ENCODE measurements at places on chromosomes 4 and X. TPM values are rescaled to one million over a fixed set of nuclear protein-coding genes. Genes with fewer than 3 reads are reported as not detected.

Gene FMR1NB
- total RNA-seq: not detected

Gene GNRHR
- not detected for total RNA-seq

Gene MAGEA12
- not detected for total RNA-seq

Gene SSX4B
- not detected for total RNA-seq

Gene TMPRSS11B
- not detected for total RNA-seq

Gene NUDT10
- total RNA-seq: 0.85 TPM

Gene MAGEA11
- total RNA-seq: not detected

Gene DMRTC1
- total RNA-seq: not detected

Gene AR
- total RNA-seq: 1.5 TPM

Gene ASB12
- not detected for total RNA-seq

Gene PRPS2
- total RNA-seq: 42.9 TPM

Gene TMEM47
- 101 TPM for total RNA-seq

Gene HHIP
- total RNA-seq: 69.6 TPM

Gene SMPX
- total RNA-seq: not detected

Measured in regular cardiac myocyte (primary cell).